Mesothelial cell of epicardium (in vitro differentiated cells): ENCODE measurements at places on chromosomes 13 and 19.
A peak's percentile ranks its signal among the peaks of the same experiment; 100 is the strongest.

GRCh38 chr13:26128676-26129075, 76.9 kb upstream of the SHISA2 start:
- H3K27me3 ChIP-seq = no peaks in the 10 kb centered on the region
- no peaks in the 10 kb centered on the region for H3K4me1 ChIP-seq
- H3K27ac ChIP-seq = no peak overlapping the region
- H3K36me3 ChIP-seq = no peaks in the 10 kb centered on the region
- DNase-seq = no peak

GRCh38 chr19:44002212-44002565, 568 bp upstream of the ZNF230 start:
- H3K4me1 ChIP-seq = peaks cover 15% of the 10 kb centered on the region
- peak overlapping the region; percentile 99 for H3K4me3 ChIP-seq
- DNase-seq = no peak
- peak overlapping the region; percentile 96 for H3K27ac ChIP-seq
- H3K36me3 ChIP-seq = peaks cover 30% of the 10 kb centered on the region
- no peaks in the 10 kb centered on the region for H3K27me3 ChIP-seq

- H3K27ac ChIP-seq = no peak overlapping the region
- H3K36me3 ChIP-seq = peaks cover 17% of the 10 kb centered on the region
- H3K27me3 ChIP-seq = no peaks in the 10 kb centered on the region
- H3K4me3 ChIP-seq = no peak overlapping the region
These were observed 55.1 kb downstream of the KLF2 start for GRCh38 chr19:16379521-16380313.

DNA sequence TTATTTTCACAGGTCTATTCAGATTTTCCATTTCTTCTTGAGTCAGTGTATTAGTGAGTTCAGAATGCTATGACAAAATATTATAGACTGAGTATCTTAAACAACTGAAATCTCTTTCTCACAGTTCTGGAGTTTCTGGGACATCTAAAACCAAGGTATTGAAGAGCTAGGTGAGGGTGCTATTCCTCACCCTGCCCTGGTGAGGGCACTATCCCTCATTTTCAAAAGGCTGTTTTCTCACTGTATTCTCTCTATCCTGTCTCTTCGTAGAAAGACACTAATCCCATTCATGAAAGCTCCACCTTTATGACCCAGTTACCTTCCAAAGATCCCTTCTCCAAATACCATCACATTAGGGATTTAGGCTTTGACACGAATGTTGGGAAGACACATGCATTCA, 1617.1 kb downstream of the PCDH9 start:
- no peaks in the 10 kb centered on the region for H3K27me3 ChIP-seq
- H3K4me1 ChIP-seq = peaks cover 4% of the 10 kb centered on the region
- H3K27ac ChIP-seq = no peak overlapping the region
- DNase-seq = no peak
- H3K36me3 ChIP-seq = peaks cover 2% of the 10 kb centered on the region
- H3K4me3 ChIP-seq = no peak overlapping the region

- H3K36me3 ChIP-seq = no peaks in the 10 kb centered on the region
- DNase-seq = no peak
- H3K4me1 ChIP-seq = no peaks in the 10 kb centered on the region
- H3K27me3 ChIP-seq = no peaks in the 10 kb centered on the region
- no peak overlapping the region for H3K4me3 ChIP-seq
These were observed 1276.5 kb upstream of the MIR17HG start for GRCh38 chr13:90070837-90071525.

DNA sequence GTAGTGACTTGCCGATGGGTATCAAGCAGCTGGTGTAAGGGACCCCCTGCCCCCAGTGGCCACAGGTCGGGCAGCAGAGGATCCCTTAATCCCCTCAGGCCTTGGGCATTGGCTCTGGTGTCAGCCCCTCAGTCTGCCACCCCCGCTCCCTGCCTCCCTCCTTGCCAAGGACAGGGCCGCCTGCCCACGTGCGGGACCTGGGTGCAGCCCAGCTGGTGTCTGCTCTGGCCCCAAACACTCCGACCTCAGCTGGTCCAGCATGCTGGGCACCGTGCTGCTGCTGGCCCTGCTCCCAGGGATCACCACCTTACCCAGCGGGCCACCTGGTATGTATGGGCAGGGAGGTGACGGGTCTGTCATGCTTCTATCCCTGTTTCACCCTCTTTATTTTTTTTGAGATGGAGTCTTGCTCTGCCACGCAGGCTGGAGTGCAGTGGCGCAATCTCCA, at the start of gene TGFBR3L:
Gene TGFBR3L, plus strand, starts transcription at position 233 of the 448 bp plus-strand sequence.
- peaks cover 16% of the 10 kb centered on the region for H3K36me3 ChIP-seq
- H3K27ac ChIP-seq = no peak within 1 kb of the TSS
- H3K4me1 ChIP-seq = peaks cover 10% of the 10 kb centered on the region
- peaks cover 46% of the 10 kb centered on the region for H3K27me3 ChIP-seq

- no peaks in the 10 kb centered on the region for H3K27me3 ChIP-seq
- H3K36me3 ChIP-seq = peaks cover 38% of the 10 kb centered on the region
- no peak for DNase-seq
- H3K27ac ChIP-seq = no peak overlapping the region
These were observed 136.4 kb downstream of the STOML3 start for GRCh38 chr13:38854226-38854625.

GRCh38 chr19:54114340-54115108, 933 bp downstream of the TFPT start:
- DNase-seq = no peak
- H3K36me3 ChIP-seq = peaks cover 4% of the 10 kb centered on the region
- peaks cover 25% of the 10 kb centered on the region for H3K4me1 ChIP-seq
- H3K27ac ChIP-seq = peak overlapping the region; percentile 98
- H3K4me3 ChIP-seq = peak overlapping the region; percentile 91

DNA sequence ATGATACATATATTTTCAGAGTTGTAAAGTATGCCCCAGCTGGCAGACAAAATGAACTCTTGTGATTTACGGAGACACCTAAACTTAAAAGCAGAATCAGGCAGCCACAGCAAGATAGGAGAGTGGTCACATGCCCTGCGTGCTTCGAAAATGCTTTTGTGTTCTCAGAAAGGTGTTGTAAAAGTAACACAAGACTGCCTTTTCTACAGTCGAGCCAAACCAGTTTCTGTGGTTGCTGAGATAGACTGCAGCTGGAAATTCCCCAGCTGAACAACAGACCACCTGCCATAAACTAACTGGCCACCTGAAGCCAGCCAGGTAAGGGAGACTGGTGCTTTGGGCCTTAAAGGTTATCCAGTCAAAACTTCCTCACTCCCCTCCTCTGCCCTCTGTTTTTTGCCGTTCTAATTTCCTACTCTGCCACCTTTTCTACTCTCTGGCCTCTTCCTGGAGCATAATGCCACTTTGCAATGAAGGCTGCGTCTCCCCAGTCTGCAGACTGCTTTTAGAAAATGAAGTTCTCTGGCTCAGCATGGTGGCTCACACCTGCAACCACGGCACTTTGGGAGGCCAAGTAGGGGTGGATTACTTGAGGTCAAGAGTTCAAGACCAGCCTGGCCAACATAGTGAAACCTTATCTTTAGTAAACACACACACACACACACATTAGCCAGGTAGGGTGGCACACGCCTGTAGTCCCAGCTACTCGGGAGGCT, 381.2 kb upstream of the SLITRK1 start:
- H3K4me1 ChIP-seq = peaks cover 31% of the 10 kb centered on the region
- H3K27ac ChIP-seq = peak overlapping the region; percentile 55
- H3K4me3 ChIP-seq = no peak overlapping the region
- DNase-seq = no peak
- no peaks in the 10 kb centered on the region for H3K36me3 ChIP-seq
- H3K27me3 ChIP-seq = no peaks in the 10 kb centered on the region

- H3K36me3 ChIP-seq = no peaks in the 10 kb centered on the region
- H3K27me3 ChIP-seq = peaks cover 53% of the 10 kb centered on the region
- H3K27ac ChIP-seq = peak overlapping the region; percentile 50
- peak overlapping the region; percentile 76 for H3K4me3 ChIP-seq
These were observed 3.3 kb upstream of the KLK15 start for GRCh38 chr19:50836543-50837195.

DNA sequence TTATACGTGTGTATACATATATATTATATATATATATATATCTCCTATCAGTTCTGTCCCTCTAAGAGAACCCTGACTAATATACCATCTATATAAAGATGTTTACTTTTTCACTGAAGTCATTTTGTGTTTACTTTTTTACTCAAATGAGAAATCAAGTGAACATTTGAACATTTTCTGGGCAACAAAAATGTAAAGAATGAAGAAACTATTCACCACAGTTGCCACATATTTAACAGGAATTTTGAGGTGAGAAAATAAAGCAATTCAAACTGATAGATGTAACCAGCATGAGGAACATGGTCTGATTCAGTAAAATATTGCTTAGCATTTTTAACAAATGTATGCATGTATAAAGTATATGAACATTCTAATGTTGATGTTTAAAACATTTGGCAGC, 299.2 kb upstream of the KLHL1 start:
- no peaks in the 10 kb centered on the region for H3K4me1 ChIP-seq
- H3K36me3 ChIP-seq = no peaks in the 10 kb centered on the region
- no peak overlapping the region for H3K27ac ChIP-seq
- no peaks in the 10 kb centered on the region for H3K27me3 ChIP-seq
